ENCODE measurements at places on chromosomes 12 and 14. TPM values are rescaled to one million over a fixed set of nuclear protein-coding genes. Genes with fewer than 3 reads are reported as not detected.

Gene TCL1A
- not detected for total RNA-seq

DNA sequence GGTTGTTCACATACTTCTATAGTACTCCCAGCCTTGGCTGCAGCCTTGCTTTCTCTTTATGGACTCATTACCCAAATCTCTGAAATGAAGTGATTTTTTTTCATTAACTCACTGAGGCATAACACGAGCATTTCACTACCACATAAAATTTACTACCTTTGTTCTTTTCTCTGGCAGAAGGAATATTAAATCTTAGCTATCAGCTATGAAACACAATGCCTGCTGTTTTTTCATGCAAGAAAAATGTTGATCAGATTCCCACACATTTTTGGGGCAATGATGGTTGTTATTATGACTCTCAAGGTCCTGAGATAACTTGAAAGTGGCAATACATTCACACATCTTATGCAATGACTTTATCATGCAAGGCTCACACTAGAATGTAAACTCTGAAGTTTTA is 225.3 kb upstream of the ATP2B1 start:
- no peaks in the 10 kb centered on the region for H3K27me3 ChIP-seq
- no peaks in the 10 kb centered on the region for H3K36me3 ChIP-seq
- no peaks in the 10 kb centered on the region for H3K4me1 ChIP-seq
- no peak overlapping the region for H3K27ac ChIP-seq
- H3K4me3 ChIP-seq: no peak overlapping the region
- DNase-seq: no peak

GRCh38 chr12:57838594-57839302 is 7.8 kb downstream of the CTDSP2 start:
- no peaks in the 10 kb centered on the region for H3K36me3 ChIP-seq
- no peak overlapping the region for H3K4me3 ChIP-seq
- H3K4me1 ChIP-seq: peaks cover 67% of the 10 kb centered on the region
- H3K27me3 ChIP-seq: no peaks in the 10 kb centered on the region
- H3K27ac ChIP-seq: peak overlapping the region; percentile 62

Gene IL23A
- total RNA-seq: 0.89 TPM

Gene SERPINA3
- 8.0 TPM for total RNA-seq

Gene TBC1D30
- 3.0 TPM for total RNA-seq

DNA sequence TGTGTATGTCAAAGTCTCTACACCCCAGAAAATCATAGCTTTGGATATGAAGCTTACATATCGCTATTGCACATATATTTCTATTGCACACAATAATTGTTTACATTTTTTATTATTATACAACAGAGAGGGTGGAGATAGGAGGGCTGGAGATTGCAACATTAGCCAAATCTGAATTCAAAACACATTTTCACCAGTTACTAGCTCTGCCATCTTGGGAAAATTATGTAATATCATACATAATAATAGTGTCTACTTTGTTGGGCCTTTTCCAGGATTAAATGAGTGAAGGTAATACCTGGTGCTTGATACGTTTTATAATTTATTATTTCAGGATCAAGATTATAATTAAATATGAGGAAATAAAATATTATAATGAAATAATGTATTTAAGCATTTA is 507.4 kb upstream of the TBX3 start:
- no peak for DNase-seq
- no peak overlapping the region for H3K27ac ChIP-seq
- peaks cover 15% of the 10 kb centered on the region for H3K27me3 ChIP-seq
- H3K4me3 ChIP-seq: no peak overlapping the region
- no peaks in the 10 kb centered on the region for H3K36me3 ChIP-seq

Gene JPH4
- total RNA-seq: not detected

- peaks cover 72% of the 10 kb centered on the region for H3K27me3 ChIP-seq
- no peak overlapping the region for H3K4me3 ChIP-seq
Observed at GRCh38 chr12:112838731-112839130, 47.2 kb downstream of the RPH3A start.

Gene NOS1
- 0.49 TPM for total RNA-seq

DNA sequence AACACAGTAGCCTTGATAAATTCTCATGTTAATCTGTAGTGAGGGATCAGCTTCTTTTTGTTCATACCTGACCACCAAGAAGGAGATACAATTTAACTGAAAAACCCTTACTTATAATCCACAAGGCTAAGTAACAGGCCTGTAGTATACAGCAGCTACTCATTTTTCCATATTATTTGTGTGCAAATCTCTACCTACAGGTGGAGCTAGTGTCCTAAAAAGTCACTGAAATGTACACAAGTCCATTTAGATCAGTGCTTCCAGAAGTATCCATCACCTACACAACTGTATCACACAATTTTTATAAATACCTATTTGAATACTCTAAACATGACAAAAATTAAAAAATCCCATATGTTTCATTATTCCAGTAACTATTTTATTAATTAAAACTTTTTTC is 173.2 kb downstream of the SLC35F4 start:
- no peaks in the 10 kb centered on the region for H3K36me3 ChIP-seq
- DNase-seq: no peak
- no peaks in the 10 kb centered on the region for H3K27me3 ChIP-seq
- H3K27ac ChIP-seq: no peak overlapping the region
- H3K4me1 ChIP-seq: peaks cover 2% of the 10 kb centered on the region

Gene RDH12
- total RNA-seq: 1.7 TPM

Gene HVCN1
- total RNA-seq: 4.2 TPM

- no peak overlapping the region for H3K4me3 ChIP-seq
- H3K4me1 ChIP-seq: peaks cover 5% of the 10 kb centered on the region
- H3K36me3 ChIP-seq: no peaks in the 10 kb centered on the region
- no peak for DNase-seq
Observed at GRCh38 chr14:20583142-20583541, 4.7 kb downstream of the RNASE11 start.

GRCh38 chr14:100677554-100678468 is 48.9 kb upstream of the DLK1 start:
- H3K4me1 ChIP-seq: peaks cover 34% of the 10 kb centered on the region
- H3K27ac ChIP-seq: no peak overlapping the region
- H3K27me3 ChIP-seq: peaks cover 20% of the 10 kb centered on the region
- no peak overlapping the region for H3K4me3 ChIP-seq
- DNase-seq: no peak

- H3K27me3 ChIP-seq: peaks cover 42% of the 10 kb centered on the region
- H3K36me3 ChIP-seq: no peaks in the 10 kb centered on the region
- no peak overlapping the region for H3K4me3 ChIP-seq
- no peak for DNase-seq
Observed at GRCh38 chr14:80956922-80957321, 1.5 kb downstream of the TSHR start.

Gene FAM90A1
- total RNA-seq: not detected

DNA sequence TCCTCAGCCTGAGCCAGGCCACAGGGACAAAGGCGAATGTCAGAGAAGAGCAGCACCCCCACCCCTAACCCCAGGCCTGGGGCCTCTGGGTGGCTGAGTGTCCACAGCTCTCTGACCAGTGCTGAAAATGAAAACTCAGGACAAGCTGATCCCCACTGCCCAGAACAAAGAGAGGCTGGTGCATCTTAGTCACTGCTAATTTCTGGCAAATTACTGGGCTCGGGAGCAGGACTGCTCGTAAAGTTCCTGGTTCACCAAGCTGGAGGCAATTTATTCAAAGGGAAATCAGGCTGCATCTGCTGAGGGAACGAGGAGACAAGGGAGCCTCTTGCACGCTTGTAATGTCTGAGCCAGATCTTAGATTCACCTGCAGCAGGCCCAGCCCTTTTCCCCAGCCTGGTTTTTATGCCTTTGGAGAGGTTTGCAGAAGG is 43.2 kb downstream of the CALM1 start:
- no peaks in the 10 kb centered on the region for H3K4me1 ChIP-seq
- no peak overlapping the region for H3K4me3 ChIP-seq
- H3K27ac ChIP-seq: no peak overlapping the region
- no peak for DNase-seq
- H3K27me3 ChIP-seq: peaks cover 8% of the 10 kb centered on the region

GRCh38 chr12:85949253-85949652 is 75.2 kb downstream of the NTS start:
- H3K27me3 ChIP-seq: no peaks in the 10 kb centered on the region
- no peak for DNase-seq
- H3K4me1 ChIP-seq: peaks cover 5% of the 10 kb centered on the region

DNA sequence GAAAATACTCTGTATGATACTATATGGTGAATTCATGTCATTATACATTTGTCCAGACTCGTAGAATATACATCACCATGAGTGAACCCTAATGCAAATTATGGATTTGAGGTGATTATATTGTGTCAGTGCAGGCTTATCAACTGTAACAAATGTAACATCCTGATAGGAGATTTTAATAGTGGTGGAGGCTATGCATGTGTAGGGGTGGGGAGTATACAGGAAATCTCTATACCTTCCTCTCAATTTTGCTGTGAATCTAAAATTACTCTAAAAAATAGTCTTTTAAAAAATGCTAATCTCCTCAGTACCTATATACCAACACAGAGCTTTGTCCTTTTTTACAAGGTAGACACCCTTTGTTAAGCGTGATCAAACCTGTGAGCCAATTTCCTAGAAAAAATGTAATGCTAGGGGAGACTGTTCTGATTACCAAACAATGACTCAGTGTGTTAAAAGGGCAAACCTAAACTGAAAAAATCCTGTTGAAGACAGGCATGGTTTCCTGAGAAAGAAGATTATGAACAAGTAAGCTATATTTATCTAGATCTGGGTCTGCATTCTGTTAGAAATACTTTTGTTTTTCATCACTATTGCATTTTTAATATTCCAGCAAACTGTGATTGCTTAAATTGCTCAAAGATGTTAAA is 170.9 kb downstream of the DUSP6 start:
- no peak overlapping the region for H3K4me3 ChIP-seq
- no peaks in the 10 kb centered on the region for H3K36me3 ChIP-seq
- H3K27ac ChIP-seq: peak overlapping the region; percentile 34
- H3K27me3 ChIP-seq: no peaks in the 10 kb centered on the region

DNA sequence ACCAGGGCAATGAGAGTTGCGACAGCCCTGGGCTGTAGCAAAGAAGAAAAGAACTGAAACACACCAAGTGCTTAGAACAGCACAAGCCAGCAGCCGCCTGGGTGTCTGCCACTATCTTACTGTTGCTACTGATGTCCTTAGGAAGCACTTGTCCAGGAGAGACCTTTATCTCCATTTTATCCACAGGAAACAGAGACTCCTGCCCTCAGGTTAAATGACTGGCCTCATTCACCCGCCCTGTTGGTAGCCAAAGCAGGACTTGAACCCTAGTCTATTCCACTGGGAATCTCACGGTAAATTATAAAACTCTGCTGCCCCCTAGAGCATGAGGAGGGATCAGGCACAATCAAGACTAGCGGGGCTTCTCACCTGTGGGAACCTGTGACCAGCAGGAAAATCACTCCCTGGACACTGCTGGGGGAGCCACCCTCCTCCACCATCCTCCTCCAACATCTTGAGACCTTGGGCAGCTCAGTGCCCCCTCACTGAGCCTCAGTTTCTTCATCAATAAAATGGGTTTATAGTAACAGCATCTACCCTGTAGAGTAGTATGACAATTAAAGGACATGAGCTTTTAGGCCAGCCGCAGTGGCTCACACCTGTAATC is 20.5 kb upstream of the TESC start:
- peaks cover 1% of the 10 kb centered on the region for H3K4me1 ChIP-seq
- H3K27me3 ChIP-seq: peaks cover 2% of the 10 kb centered on the region
- DNase-seq: peak; percentile 28
- no peak overlapping the region for H3K4me3 ChIP-seq
- no peak overlapping the region for H3K27ac ChIP-seq

DNA sequence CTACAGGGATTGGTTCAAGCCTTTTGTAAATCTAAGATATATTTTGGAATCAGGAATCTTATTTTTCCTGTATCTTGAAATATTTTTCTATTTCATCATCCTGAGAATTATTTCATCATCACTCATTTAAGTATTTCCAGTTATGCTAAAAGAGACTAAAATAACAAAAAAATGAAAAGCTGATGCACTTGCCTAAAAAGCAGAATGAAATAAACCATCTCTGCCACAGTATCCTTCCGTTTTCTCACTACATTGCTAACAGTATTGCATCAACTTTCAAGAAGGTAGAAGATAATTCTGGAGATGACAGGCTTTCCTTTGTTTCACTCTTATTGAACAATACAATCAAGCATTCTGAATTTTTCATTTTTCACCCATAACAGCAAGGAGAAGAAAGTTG is 31.1 kb upstream of the EIF5 start:
- H3K27ac ChIP-seq: no peak overlapping the region
- H3K4me3 ChIP-seq: no peak overlapping the region
- peaks cover 5% of the 10 kb centered on the region for H3K27me3 ChIP-seq
- no peaks in the 10 kb centered on the region for H3K4me1 ChIP-seq
- no peak for DNase-seq

DNA sequence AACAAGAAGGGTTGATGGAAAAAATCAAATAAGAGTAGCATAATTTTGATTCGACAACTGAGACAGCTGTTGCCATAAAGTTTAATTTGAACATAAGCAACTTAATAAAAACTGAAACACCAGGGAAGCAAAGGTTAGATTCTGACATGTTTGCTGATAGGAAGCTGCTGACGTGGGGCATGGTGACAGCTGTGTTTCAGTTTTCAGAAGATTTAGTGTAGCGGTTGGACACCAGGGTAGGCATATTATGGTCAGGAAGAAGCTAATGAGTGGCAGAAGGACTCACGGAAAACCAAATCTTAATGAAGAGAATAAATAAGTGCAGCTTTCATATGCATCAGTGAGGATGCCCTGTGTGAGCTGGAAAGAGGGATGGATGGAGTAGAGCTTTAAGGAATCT is 336.7 kb upstream of the RPL10L start:
- H3K27ac ChIP-seq: no peak overlapping the region
- DNase-seq: no peak

Data from progenitor cell of endocrine pancreas (in vitro differentiated cells).